ENCODE measurements at places on chromosomes 3 and 15.

GRCh38 chr15:32794973-32795372 lies 77.2 kb downstream of the GREM1 start:
- DNase-seq: no peak

DNA sequence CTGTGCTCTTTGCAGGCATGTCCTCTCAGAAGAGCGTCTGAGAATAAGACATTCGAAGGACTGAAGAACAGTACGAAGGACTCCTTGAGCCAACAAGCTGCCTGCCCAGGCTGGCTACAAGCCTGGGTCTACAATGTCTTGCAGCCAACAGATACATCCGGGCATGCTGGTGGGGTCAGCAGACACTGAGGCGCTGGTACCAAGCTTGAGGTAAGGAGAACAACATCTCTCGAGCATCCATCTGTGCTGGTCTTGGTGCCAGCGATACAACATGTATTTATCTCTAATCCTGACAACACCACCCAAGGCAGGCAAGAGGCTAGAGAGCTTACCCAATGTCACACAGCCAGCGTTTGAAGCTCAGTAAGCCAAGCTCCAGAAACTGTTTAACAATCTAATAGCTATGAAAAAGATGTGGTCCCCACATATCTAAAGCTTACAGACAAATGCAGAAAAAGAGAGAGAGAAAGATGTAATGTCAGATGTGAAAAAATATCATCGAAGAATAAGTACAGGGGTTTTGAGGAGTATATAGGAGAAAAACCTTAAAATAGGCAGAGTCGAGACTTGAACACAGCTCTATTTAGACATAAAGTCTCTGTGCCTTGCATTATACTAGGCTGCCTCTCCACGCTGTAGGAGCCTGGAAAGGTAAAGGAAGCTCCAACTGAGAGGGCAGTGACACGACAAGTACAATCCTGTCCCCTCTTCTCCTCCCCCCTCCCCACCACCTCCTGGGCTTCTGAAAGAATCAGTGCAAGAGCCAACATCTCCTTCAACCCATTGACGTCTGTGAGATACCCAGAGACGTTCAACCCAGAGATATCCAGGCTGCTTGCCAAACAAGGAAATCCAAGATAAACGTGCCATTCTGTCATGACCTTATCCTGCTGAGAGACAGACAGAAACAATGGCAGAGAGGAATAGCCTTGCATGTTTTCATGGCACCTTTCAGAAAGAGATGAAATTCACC lies 39.4 kb downstream of the WWTR1 start:
- DNase-seq: no peak

GRCh38 chr3:196642434-196642833 lies 2.9 kb downstream of the NRROS start:
- no peak for DNase-seq

DNA sequence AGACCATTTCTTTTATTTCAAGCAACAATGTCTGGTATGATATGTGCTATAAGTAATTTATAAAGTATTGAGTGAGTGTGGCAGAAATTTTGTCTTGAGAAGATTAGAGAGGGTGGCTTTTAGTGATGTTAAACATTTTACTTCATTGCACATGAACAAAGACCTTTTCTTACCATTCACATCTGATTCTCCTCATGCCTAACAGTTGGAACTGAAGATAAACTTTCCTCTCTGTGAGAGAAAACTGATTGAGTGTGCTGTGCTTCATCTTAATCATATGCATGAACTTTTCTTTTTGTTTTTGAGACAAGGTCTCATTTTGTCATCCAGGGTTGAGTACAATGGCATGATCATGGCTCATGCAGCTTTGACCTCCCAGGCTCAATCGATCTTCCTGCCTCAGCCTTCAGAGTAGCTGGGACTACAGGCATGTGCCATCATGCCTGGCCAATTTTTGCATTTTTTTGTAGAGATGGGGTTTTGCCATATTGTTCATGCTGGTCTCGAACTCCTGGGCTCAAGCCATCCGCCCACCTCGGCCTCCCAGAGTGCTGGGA lies 377.7 kb upstream of the GOLIM4 start:
- DNase-seq: no peak

DNA sequence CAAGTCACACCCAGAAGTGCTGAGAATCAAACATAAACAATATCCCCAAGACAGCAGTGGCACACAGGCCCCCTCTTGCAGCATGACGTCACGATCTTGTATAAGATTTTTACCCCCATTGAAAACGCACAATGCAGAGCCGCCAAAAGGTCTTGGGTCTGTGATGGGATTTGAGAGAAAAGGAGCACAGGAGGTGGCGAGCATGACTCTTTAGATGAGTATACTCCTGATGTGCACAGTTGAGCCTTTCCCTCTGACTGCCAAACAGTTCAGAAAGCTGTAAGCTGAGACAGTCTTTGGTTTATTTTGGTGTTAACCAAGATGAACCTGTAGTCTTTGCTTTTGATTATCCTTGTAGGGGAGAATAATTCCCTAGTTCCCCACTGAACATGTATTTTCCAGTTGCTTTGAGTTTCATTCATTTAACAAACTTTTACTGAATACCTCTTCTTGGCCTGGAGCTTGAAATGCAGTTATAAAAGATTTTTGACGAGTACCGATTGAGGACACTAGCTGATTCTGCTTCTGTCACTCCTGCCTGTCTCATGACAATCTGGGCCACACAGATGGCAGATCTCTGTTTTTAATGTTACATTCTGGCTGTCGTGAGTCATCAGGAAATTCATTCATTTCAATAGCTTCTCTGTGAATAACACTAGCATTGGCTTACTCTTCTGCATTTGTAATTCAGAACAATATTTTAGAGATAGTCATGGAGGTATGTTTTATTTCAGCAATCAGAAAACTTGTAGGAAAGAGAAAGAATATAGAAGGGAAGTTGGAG lies 28.9 kb downstream of the CFAP91 start:
- DNase-seq: no peak

- DNase-seq: no peak
Observed at GRCh38 chr3:18370672-18371071, 54.5 kb downstream of the SATB1 start.

DNA sequence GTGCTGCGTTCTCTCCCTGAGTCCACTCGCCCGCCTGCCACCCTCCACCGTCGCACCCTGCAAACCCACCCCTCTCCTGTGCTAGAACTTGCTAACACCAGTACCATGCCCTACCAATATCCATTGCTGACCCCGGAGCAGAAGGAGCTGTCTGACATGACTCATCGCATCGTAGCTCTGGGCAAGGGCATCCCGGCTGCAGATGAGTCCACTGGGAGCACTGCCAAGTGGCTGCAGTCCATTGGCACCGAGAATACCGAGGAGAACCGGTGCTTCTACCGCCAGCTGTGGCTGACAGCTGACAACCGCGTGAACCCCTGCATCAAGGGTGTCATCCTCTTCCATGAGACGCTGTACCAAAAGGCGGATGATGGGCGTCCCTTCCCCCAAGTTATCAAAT lies 4.9 kb upstream of the ALAS1 start:
- no peak for DNase-seq
